Pulmonary artery endothelial cell (primary cell): ENCODE measurements at places on chromosomes 2 and 18. TPM values are rescaled to one million over a fixed set of nuclear protein-coding genes. Genes with fewer than 3 reads are reported as not detected.

SLC19A3 gene
- 0.07 and 0.39 TPM in 2 replicates for total RNA-seq

GYPC gene
- 0.26 and 0.74 TPM in 2 replicates for total RNA-seq

LINC00305 gene
- total RNA-seq, result not detected in 2 replicates

ANXA4 gene
- total RNA-seq, result 56.6 and 70.8 TPM in 2 replicates

FSHR gene
- total RNA-seq, result not detected in 2 replicates

DNA sequence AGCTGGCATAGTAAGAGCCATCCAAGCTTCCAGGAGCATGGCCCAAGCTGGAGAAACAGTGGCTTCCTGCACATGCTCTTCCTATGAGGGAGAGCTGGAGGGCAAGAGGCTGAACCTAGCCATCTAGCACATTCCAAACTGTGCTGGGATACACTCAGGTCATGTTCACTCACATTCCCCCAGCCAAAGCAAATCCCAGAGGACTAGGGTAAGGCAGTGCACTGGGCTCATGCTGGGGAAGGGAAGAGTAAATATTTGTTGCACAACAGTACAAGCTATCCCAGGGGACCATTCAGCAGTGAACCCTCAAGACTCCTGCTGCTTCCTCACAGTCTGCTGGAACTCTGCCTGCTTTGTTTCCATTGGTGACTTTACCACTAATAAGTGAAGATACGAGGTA lies 20.7 kb upstream of the GYPC start:
- DNase-seq, result no peak

DNA sequence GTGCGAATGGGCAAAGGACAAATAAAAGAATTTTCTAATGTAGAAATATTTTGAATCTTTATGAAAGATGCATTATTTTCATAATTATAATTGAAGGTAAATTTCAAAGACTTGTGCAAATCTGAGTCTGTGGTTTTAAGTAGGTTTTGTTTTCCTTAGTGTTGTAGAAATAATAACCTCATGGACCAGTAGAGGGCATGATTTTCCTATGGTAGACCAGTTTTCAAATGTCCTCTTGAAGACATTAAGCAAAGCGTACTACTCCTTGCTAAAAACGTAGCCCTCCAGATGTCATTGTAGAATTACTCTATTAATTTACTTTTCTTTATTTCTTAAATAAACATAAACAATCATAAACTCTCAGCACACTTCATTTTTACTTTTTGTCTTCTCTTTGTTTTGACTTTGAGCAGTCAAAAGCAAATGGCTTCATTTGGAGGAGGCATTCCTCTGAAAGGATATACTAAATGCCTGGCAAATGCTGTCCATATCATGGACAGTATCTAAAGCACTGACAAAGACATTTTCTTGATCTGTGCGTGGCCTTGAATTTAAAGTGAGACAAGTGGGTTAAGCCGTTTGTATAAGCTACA lies 85.8 kb upstream of the FAM237A start:
- DNase-seq, result no peak

DNA sequence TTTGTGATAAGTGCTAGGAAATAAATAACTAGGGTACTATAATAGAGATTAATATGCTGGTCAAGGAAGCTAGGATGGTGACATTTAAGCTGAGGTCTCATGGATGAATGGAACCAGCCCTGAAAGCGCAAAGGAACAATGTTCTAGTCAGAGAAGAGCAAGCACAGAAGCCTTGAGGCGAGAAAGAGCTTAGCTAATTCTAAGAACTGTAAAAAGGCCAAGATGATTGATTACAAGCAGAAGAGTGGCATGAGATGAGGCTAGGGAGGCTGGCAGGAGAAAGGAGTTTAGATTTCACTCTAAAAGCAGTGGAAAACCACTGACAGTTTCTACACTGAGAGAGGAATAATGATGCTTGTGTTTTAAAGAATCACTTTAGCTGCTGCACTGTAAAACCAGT lies 3.4 kb upstream of the YIPF4 start:
- DNase-seq, result no peak

DNA sequence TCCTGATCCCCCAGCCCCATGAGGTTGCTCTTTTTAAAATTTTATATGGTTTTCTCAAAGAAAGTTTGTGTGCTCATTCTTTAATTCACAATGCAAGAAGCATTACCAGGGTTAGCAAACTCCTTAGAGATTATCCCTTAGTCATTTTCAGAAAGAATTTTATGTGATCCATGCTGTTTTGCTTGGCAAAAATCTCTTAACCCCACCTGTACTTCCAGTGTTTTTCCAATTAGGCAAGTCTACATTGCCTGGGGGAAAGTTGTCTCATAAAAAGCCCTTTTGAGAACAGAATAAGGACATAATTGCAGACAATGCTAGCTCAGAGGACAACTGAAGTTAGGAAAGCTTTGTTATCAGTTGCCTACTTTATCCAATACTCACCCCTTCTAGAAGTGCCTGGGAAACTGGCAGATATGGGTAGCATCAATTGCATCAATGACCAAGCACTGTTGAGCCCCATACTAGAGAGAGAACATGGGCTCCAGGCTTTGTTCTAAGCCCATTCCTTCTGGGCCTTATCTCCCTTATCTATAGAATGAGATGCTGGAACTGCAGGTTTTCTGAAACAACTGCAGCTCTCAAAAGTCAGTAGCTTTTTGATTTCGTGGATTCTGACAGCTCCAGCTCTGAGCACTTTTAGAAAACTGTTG lies 265.9 kb upstream of the SPHKAP start:
- DNase-seq, result no peak

DNA sequence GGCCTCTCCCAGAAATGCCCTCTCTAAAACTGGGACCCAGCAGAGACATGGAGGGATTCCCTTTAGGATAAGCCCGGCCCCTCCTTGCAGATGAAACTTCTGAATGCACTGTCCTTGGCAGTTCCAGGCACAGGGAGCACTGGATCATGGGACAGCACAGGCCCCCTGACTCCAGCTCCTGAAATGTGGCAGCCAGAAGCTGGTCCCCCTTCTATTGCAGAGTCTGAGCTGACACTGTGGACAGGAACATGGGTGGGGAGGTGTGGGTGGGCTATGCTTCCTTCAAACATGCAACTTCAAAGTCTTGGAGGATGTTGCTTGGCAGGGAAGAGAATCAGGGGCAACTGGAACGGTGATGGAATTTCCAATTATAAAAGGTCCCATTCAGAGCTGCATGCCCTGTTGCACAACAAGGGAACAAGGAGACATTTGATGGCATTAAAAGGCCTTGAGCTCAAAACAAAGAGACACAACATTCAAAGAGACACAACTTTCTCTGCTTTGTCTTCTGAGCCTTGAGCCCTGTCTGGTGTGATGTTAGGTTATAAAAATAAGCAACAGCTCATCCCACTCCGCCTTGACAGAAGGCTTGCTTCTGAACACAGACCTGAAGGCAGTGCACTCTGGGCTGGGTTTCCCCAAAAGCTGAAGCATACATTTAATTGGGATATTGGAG lies 239.0 kb downstream of the OSR1 start:
- DNase-seq, result no peak
